8988T (cell line): ENCODE measurements at places on chromosomes 7 and 10.
A peak's percentile ranks its signal among the peaks of the same experiment; 100 is the strongest.

- DNase-seq, result no peak
Measured at GRCh38 chr10:88465765-88466164, 117.4 kb downstream of the RNLS start.

DNA sequence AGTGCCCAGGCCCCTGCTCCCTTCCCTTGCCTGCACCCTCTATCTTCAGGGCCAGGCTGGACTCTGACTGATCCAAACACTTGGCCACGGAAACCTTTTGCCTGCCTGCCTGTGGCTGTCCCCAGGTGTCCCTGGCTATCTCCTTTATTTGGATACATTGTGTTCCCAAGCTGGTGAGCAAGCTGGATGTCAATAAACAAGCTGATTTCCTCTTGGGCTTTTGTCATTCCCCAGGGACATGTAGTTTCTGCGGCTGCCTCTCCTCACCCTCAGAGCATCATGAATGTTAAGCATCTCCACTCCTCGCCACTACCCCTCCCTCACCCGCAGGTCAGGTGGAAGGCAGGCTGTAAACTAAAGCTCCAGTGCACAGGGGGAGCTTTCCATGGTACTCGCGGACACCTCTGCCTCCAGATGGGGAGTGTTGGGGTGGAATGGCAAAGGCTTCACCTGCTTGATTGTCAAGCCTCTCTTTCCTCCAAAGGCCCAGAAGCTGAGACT is 6.9 kb downstream of the GHRHR start:
- no peak for DNase-seq

- DNase-seq, result no peak
Measured at GRCh38 chr10:110733218-110733952, 89.2 kb downstream of the RBM20 start.

DNA sequence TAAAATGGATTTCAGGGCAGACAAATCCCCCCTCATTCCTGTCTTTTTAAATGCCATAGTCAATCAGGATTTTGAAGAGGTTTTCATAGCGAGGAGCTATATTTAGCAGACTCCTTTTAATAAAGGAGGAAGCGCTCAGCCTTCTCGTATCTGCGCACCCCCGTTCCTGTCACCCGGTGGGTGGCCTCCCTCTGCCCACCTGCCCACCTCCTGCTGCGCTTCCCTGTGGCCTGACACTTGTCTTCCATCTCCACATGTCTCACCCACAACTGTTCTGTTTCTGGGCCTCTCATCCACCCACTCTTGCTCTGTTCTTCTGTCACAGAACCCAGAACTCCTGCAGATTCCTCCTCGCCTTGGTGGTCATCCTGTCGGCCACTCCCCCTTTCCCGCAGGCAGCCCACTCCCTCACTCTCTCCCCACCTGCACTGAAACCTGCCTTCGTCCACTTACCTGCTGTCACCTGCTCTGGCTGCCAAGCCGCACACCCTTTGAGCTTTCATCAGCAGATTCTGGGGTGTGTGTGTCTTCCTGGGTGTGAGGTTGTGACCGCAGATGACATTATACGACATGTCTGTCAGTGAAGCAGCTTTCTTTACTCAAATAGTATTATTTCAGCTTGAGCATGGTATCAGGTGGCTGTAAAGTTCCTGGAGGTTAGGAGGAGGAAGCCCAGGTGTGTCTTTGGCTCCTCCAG is 163.5 kb upstream of the AGK start:
- no peak for DNase-seq

DNA sequence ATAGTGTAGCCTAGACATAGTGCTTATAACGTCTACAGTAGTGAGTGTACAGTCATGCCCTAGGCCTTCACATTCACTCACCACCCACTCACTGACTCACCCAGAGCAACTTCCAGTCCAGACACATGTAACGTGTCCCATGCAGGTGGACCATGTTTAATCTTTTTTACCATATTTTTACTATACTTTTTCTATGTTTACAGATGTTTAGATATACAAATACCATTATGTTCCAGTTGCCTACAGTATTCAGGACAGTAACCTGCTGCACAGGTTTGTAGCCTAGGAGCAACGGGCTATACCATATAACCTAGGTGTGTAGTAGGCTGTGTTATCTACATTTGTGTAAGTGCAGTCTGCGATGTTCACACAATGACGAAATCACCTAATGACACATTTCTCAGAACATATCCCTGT is 11.0 kb downstream of the MPP7 start:
- DNase-seq, result peak; percentile 18

- peak; percentile 13 for DNase-seq
Measured at GRCh38 chr7:134845461-134845860, 66.0 kb downstream of the CALD1 start.

GRCh38 chr7:129650056-129650758 is 38.7 kb downstream of the NRF1 start:
- no peak for DNase-seq

DNA sequence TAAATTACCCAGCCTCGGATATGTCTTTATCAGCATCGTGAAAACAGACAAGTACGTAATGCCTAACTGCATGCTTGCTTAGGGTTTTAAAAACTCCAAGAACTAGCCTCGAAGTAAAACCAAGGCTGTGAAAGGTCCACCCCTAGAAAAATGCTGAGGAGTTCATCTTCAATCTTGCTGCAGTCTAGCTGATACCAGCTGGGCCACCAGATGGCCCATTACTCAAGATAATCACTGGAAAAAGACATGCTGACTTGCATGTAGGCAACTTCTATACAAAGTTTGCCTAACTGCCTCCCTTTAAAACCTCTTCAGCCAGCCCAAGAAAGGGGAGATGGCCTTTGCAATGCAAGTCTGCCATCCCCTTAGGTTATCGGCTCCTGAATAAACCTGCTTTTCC is 614.1 kb downstream of the GALNT17 start:
- DNase-seq, result no peak

DNA sequence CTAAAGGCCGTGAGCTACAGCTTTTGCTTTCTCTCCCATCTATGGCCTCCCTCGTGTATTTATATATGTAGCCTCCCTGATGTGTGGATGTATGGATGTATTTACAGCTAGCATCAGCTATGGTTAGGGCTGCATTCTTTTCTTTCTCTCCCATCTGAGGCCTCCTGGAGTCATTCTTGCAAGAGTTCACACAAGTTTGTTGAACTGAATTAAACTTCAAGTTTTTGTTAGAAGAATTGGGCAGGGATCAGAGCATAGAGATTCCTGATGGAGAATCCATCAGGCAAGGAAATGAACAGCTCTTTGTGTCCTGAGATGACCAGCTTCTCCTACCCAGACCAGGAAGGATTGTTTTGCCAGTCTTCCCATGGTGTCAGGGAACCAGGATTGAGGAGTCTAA is 60.3 kb downstream of the AHCYL2 start:
- DNase-seq, result no peak

GRCh38 chr10:852386-852785 is 79.1 kb downstream of the LARP4B start:
- DNase-seq, result no peak

DNA sequence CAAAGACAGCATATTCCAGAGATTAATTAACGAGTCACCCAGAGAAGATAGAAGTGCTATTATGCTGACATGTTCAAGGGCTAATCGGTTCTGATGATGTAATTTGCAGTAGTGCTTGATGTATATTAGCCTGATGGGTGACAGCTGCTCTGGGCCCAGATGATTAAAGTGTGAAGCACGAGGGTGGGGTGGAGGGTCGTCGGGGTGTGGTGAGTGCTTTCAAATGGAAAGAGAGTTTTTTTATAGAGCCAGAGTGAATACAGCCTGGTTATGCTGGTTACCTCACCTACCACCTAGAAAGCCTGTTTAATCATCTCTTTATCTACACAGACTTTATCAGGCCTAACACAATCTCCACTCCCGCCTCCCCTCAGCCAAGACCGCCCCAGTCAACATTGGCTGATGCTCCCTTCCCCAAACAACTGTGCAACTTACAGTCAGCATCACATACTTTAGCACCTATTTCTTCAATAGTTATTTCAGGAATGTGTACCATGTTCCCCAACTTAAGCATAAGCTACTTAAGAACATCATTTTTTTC is 11.5 kb upstream of the STN1 start:
- DNase-seq, result no peak

- DNase-seq, result no peak
Measured at GRCh38 chr7:129768614-129769399, 157.3 kb downstream of the NRF1 start.

DNA sequence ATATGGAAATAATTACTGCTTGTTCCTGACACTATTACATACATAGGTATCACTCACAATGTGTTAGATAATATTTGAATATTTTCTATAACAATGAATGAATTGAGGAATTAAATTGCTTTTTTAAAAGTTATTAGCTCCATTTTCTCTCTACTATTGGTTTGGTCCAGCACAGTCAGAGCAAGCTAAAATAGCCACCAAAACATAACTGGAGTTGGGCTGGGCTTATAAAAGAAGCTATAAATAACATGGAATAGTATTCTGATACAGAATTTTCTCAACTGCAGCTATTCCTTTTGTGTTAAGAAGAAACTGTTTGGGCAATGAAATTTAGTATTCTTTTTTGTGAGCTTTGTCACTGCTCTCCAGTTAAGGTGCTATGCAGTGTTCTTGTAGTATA is 142.6 kb upstream of the LRRN3 start:
- DNase-seq, result no peak

- no peak for DNase-seq
Measured at GRCh38 chr7:30469303-30469702, 9.3 kb downstream of the NOD1 start.

GRCh38 chr7:102828286-102828685 is 79.5 kb downstream of the FAM185A start:
- DNase-seq, result no peak

DNA sequence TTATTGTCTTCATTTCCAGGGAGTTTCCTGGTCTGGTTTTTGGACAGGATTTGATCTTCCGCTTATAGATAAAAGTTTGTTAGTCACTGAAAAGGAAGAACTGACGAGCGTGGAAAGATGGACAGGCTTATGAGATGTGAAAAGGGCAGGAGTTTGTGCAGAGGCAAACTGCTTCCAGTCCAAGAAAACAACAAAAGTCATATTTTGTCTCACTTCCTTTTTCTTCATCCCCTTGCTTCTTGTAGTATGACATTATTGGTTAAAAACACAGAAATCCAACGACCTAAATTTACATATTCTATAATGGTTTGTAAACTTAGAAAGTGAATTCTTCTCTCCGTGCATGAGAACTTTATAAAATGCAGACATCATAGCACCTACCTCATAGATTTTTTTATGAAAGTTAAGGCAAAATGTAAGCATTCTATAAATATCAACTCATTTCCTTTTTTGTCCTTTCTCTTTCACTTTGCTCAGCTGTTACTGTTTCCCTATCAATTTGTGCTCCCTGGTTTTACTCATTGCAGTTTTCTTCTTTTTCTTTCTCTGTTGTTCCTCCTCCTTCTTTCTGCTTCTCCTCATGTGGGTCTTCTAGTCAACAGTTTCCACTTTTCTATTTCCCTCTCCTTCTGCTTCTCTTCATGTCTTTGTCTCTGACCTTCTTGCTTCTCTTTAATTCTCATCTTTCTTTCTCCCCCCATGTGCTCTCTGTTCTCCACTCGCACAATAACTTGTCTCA is 370.2 kb downstream of the ARL4A start:
- no peak for DNase-seq

- no peak for DNase-seq
Measured at GRCh38 chr10:77131214-77131613, 506.4 kb downstream of the KCNMA1 start.

DNA sequence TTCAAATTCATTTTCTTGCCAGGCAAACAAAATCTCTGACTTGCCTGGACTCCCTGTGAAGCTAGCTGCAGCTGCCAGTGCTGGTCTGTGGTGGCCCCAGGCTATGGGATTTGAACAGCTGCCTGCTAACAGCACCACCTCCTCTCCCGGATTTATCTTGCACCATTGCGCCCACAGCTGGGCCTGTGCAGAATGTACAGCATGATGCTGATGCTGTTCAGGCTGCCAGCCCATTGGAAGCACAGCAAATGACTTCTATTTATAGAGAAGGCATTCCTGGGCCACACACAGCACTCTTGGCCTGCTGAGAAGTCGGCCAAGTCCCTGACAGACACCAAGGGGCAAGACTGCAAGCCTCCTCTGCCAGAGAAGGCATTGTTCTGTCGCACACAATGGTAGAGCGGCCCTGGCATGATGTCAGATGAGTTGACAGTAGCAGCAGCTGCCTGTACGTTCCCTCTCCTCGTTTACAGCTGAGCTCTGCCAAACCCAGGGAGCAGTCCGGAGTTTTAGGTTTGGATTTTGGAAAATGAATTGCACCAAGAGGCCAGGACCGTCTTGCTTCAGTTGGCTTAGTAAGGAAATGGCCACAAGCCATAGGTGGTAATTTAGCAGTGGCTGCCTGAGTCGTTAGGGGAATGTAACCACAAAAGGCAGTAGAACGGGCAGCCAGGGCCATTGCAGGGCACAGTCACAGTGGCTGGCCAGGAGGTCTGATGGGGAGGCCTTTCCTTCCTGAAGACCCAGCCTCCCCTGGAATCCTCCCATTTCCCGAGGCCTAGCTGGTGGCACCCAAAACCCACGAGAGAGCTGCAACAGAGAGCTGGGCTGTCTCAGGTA is 38.5 kb downstream of the MTURN start:
- no peak for DNase-seq

- DNase-seq, result no peak
Measured at GRCh38 chr7:99563650-99564049, 5.2 kb downstream of the ZNF655 start.

DNA sequence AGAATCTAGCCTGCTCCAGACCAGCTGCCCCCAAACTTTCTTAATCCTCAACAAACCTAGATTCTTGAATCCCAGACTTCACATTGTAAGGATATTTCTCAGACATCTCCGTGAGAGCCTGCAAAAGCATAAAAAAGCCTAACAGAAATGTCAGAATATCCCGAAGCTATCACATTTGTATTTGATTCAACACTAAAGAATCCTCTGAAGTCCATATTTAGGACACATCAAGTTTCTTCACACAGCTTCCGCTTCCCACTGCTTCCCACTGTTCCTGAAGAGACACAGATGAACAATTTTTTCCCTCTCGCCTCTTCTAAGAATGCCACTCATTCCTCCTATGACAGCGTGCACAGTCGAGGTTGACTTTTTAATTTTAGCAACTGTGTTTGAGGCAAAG is 396.2 kb upstream of the IGFBP3 start:
- no peak for DNase-seq

DNA sequence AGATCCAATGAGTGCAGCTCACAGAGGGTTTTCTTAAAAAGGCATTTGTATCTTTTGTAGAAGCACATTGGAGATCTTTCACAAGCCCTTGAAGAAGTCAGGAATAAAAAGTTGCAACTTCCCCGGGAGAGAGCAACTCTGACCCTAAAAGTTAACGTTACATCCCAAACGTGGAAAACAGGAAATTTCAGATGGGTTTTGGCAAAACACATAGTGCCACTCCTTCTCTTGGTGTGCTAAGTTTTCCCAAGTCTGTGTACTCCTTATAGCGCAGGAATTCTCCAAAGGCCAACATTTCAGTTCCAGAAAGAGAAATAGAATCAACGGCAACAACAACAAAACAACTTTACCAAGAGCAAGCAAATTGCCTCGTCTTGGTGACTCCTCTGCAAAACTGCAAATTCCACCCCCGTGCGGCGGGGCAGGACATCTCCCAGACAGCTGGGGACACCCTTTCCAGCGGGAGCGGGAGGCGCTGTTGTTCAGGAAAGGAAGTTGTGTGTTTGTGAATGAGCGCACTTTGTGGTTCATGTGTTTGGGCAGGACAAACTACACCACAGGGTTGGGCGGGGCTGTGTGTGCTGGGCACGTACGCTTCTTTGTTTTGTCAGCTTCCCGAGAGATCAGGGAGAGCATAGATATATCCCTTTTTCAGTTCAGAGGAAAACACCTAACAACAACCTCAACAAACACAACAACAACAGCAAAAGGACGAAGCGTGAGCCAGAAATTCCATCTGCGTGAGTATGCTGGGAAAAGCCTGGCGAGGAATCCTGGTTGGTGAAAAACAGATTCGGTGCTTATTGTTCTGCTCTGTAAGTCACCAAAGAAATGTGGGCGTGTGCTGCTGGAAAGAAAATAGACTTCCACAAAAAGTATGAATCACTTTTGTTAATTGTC is 294.7 kb upstream of the PITRM1 start:
- peak; percentile 33 for DNase-seq
